Kidney epithelial cell (primary cell): ENCODE measurements at places on chromosomes 1 and 21. TPM values are rescaled to one million over a fixed set of nuclear protein-coding genes. Genes with fewer than 3 reads are reported as not detected.

Gene ZNF124
- total RNA-seq, result 15.3 and 16.8 TPM in 2 replicates

Gene GRIK3
- under 0.01 TPM in 2 replicates for total RNA-seq

Gene WNT3A
- not detected in 2 replicates for total RNA-seq

Gene MARK1
- 6.1 and 9.5 TPM in 2 replicates for total RNA-seq

Gene KCNJ10
- total RNA-seq, result 0.04 TPM in 1 of 2 replicates, not detected in the other

Gene SLC9C2
- not detected in 2 replicates for total RNA-seq

Gene RHD
- total RNA-seq, result not detected in 2 replicates

Gene RPE65
- not detected in 2 replicates for total RNA-seq

Gene LRRC39
- 0.08 and 0.41 TPM in 2 replicates for total RNA-seq

Gene STUM
- 0.04 TPM in 1 of 2 replicates, not detected in the other for total RNA-seq

Gene ZBTB8OS
- 38.0 and 38.2 TPM in 2 replicates for total RNA-seq
